Stimulated activated CD4-positive, alpha-beta T cell treated with anti-CD3 and anti-CD28 coated beads, Interleukin-2, amount 100 ng/mL, for 4 hours (primary cell): ENCODE measurements at places on chromosomes 4 and X.

DNA sequence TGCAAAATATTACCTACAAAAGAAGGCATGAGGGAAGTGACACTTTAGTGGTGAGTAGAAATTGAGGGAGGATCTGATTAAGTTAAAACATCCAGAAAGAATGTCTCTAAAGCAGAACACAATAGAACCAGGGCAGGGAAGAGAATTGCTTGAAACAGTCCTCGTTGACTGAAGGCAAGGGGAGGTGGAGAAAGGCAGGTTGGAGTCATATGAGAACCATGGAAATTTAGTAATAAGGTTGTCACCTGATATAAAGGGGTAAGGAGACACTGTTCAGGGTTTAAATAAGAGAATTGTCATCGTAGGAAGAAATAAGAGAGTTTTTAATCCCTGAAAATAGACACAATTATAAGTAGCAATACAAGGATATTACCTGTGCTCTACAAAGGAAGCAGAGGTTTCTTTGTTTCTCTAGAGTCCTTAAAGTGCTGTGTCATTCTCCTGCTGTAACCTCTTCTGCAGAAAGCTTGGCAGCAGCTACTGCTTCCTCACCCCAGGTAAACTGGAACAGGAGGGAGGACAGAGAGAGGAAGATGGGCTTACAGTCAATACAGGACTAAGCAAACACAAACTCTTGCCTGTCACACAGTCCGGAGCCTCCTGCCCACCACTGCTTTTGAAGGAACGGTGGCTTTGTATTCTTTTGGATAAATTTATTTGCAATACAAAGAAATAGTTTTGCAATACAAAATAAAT is 258.4 kb downstream of the PPARGC1A start:
- DNase-seq: no peak

DNA sequence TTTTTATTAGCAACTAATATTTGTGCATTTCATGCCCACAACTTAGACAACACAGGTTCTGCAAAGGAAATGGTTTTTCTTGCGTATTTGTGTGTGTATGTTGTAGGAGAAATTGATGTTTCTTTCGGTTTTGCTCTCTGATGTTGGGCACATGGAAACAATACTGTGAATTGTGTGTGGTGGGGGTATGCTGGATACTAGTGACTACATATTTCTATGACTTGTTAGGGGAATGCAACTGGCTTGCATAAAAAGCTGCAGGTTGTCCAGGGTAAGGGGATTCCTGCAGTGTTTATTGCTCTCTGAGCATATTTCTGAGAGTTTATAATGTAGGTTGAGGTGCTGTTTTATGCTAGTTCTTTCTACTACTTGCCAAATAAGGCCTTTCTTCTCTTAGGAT is 11.6 kb downstream of the DLG3 start:
- DNase-seq: no peak

GRCh38 chr4:38670939-38671591 is 7.1 kb downstream of the KLF3 start:
- DNase-seq: no peak

- no peak for DNase-seq
These were observed 2138.8 kb downstream of the PCDH7 start for GRCh38 chr4:32858971-32859370.

- DNase-seq: no peak
These were observed 68.7 kb downstream of the KLHL8 start for GRCh38 chr4:87151730-87152129.

DNA sequence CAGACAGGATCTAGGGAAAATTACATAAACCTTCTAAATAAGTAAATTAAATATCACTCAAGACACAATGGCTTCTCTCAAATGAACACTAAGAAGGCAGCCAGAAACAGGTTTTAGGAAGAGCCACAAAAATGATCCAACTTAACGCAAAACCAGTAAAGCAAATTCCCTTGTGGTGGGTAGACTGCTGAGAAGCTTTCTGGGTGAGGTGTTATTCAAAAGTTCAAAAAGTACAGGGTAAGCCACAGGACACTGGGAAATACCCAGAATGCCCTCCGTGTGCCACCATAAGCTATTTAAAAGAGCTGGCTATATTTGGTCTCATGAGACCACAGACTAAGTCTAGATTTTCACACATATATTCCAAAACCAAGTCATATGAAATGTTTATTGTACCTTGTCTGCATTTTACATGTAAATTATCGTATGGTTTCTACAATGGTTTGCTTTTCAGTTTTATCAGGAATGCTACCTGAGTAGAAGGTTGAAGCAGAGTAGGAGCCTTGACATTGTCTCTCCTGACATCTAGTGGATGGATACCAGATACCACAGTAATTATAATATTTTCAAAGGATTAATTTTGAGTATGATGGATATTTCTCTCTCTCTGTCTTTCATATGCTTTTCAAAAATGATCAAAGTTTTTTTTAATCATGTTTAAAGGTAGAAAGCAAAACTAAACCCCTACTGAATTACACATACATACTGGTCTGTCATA is 109.3 kb upstream of the KLHL13 start:
- no peak for DNase-seq
